CMK (cell line): ENCODE measurements at places on chromosomes 2 and 18.

DNA sequence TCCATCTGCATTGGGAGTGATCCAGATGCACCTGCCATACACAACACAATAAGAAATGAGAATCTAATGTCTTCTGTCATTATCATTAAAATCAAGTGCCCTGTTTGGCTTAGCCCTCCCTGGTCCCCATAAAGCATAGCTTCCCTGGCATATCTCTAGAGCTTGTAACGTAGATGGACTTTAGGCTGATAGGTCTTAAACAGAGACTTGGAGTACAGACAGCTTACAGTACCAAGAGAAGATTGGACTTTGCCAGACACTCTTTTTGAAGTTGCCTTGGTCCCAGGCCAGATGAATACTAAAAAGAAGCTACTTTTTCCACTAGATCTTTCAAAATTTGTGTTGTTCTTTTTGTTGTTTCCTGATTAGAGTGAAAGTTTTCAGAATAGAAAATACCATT, 86.3 kb upstream of the UNC80 start:
- DNase-seq = no peak

DNA sequence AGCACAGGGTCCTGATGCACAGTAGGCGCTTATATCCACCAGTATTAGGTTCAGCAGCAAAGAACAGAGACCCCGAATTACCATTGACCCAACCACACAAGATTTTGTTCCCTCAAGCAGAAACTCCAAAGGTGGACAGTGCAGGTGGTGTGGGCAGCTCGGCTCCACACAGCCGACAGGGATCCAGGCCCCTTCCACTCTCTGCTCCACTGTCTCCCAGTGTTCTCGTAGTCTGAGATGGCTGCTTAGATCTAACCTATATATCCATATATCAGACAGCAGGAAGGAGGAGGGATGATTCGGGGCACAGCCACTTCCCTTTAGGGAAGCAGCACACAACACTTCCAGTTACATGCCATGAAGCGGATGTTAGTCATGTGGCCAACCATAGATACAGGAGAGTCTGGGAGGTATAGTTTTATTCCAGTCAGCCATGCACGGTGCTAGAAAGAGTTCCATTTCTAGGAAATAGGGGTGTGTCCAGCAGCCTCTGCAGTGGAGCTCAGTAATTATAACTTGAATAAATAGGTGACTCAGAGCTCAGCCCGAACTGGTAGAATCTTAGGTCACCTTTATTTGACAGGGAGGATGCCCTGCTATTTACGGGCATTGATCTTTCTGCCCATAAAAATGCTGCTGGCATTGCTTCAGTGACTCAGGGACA, 158.9 kb downstream of the TWIST2 start:
- no peak for DNase-seq

- DNase-seq = peak; percentile 12
These were observed 7.3 kb downstream of the SRSF7 start for GRCh38 chr2:38743672-38744398.

DNA sequence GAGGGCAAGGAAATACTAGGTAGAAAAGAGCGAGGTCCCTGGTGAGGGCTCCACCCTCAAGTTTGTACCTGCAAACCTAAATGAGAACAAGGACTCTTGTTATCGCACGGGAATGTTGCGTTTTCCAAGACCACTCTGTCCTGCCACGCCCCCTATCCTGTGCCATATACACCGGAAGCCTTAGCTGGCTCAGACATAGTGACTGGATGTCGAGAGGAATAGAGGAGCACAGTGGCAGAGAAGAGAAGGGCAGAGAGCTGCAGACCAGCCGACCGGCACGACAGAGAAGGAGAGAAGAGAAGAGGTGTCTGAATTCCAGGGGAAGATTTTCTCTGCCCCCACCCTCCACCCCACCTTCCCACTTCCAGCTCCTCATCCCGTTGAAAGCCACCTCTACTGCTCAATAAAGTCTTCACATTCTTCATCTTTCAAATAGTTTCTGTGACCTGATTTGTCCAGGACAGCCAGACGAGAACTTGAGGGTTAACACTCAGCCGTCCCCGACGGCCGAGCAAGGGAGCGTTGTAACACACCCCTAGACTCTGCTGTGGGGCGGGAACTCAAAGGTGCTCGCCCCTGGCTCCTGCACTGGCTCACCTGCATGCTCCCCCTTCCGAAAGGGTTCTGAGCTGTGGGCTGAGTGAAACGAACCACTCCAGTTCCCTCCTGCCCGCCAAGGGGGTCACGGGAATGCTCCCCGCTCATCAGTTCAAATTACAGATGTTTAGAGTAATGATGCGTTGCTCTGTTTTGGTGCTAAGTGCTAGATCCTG, 24.9 kb upstream of the COL3A1 start:
- DNase-seq = no peak

- no peak for DNase-seq
These were observed 26.8 kb upstream of the SP3 start for GRCh38 chr2:173991856-173992588.

DNA sequence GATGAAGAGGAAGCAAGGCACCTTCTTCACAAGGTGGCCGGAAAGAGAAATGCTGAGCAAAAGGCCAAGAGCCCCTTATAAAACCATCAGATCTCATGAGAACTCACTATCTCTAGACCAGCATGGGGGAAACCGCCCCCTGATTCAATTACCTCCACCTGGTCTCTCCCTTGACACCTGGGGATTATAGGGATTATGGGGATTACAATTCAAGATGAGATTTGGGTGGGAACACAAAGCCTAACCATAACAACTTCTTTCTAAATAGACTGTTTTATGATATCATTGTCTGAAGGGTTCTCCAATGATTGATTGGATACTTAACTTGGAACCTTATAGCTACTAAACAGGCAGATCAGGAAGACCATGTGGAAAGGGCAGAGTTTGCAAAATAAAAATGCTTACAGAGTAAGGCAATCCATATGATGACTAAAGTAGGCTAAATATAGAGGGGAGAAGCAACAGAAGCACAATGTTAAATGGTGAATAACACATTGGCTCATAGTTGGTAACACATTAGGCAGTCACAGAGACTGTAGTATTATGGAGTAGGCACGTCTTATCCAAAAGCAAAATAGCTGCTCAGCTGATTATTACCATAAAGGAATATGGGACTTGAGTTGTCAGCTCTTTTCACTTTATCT, 179.0 kb downstream of the BARD1 start:
- no peak for DNase-seq

DNA sequence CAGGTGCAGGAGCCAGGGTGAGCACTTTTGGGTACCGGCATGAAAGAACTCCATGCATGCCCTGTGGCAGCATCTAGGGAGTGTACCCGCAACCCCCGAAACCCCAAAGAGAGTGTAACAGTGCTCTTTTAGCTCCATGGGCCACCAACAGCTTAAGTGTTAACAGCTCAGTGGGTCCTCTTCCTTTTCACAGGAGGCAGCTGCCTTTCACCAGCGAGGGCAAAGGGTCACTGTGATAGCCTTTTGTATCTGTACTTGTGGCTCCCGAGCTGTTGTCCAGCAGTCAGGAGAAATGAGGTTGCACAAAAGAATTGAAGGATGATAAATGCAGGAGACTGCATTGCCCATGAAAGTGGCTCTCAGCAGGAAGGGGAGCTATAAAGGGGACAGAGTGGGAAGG, 1166.3 kb upstream of the ACVR2A start:
- DNase-seq = no peak
